AG09309 (cell line): ENCODE measurements at places on chromosomes 12 and 14.

DNA sequence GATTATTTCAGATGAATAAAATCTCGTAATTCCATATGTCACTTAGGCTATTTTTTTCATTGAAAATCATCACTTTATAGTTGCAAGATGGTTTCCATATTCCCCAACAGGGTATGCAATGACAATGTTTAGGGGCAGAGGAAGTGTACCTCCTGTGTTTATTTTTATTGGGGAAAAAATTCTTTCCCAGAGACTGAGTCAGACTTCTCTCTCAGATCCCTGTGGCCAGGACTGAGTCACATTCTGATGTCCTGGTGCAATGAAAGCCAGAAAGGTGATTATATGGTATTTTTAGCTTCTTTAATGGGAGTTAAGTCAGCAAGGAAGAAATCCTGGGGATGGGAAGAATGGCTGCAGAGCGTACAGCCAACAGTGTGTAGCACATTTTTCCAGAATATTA, 196.9 kb upstream of the ALG10 start:
- no peak for DNase-seq

DNA sequence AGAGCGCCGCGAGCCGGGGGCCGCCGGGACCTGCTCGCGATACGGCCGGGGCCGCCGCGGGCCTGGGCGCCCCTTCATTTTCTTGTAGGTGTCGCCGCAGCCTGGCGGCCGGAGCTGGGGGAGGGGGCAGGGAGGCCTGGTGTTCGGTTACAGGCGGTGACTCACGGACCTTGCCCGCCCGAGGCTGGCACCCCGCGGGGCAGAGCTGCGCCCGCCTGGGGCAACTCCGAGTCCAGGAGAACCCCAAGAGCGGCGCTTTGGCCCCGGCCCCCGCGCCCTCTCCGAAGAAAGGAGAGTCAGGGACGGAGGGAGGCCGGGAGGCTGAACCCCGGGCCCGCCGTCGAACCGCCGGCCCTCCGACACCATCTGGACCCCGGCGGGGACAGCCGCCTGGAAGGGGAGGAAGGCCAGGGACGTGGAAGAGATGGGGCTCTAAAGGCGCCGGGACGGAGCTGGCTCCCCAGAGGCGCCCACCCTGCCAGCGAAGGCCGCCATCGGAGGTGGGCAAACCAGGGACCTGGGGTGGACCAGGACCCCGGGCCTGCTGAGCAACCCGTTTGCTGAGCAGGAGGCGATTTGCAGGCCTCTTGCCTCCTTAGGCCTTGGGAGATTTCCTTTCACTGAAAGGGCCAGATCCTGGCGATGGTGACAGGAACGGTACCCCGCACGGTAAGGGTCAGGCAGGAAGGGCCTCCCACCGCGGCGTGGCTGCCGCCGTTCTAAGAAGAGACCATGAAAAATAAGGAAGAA, 843 bp upstream of the NUAK1 start:
- DNase-seq = no peak

DNA sequence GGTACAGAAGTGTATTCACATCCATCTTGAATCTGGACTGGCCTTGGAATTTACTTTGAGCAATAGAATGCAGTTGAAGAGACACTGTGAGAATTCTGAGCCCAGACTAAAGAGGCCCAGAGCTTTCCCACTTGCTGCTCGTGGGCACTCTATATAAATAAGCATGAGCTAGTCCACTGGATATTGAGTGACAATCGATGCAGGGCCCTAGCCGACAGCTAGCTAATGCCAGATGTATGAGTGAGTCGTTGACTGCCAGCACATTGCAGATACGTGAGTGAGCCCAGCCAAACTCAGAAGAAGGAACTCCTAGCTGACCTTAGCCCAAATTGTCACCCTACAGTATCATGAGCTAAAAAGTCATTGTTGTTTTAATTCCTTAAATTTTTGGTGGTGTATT, 24.9 kb downstream of the NAV3 start:
- no peak for DNase-seq

DNA sequence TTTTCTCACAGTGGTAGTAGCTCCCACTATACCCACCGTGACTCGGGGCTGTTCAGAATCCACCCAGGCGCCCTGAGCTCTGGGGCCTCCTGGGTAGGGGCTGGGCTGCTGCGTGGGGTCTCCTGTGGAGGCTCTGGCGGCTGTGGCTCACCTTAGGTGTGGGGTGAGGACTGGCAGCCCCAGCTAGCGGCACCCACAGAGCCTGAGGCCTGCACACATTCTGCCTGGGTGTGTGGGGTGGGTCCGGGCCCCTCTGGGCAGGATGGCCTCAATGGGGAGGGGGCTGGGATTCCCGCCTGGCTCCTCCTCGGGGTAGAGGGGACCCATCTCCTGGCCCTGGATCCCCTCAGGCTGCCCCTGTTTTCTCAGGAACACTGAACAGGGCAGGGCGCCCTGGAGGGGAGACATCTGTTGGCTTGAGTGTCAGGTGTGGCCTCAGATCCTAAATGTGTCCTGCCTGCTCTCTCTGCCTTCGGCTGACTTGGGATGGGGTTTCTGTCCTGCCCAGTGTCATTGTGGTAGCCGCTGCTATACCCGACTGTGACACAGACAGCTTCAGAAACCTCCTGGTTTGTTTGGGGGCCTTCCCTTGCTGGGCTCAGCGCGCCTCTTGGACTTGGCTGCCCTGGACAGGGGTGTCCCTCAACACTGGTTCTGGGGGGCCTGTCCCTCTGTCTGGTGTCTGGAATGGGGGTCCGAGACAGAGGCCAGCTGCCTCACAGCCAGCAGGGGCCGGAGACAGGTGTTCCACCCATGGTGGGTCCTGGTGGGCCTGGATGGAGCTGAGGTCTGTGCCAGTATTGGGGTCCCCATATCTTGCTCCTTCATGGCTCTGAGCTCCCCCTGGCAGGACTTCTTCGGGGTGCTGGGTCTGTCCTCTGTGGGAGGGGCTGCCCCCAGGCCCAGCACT, 354.9 kb downstream of the TMEM121 start:
- DNase-seq = no peak

- DNase-seq = no peak
These were observed 413.4 kb downstream of the BCAT1 start for GRCh38 chr12:24535334-24536069.

DNA sequence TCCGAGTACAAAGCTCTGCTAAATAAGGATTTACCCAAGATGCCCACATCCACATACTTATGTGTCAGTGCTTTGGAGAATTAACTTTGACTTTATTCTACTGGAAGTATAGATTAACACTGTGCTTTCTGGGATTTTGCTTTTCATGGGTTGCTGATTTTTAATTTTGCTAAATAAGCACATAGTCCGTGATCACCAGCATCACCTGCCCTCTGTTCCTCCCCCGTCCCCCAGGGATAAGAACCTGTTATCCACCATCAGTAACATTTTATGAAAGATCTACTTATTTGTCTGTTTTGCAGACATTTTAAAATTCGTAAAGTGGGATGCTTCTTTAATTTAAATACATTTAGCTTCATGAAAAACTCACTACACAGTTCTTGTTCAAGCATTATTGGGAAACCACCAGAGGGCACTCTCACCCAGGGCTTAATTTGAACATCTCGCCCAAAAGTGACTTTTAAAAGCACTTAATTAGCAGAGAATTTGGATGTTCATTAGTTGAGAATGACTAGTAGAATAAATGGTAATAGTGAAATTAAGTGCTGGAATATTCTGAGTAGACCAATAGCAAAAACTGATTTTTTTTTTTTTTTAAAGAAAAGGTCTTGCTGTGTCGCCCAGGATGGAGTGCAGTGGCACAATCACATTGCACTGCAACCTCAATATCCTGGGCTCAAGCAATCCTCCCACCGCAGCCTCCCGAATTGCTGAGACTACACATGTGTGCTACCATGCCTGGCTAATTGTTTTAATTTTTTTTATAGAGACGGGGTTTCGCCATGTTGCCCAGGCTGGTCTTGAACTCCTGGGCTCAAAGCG, 35.7 kb downstream of the MRPL42 start:
- DNase-seq = no peak

DNA sequence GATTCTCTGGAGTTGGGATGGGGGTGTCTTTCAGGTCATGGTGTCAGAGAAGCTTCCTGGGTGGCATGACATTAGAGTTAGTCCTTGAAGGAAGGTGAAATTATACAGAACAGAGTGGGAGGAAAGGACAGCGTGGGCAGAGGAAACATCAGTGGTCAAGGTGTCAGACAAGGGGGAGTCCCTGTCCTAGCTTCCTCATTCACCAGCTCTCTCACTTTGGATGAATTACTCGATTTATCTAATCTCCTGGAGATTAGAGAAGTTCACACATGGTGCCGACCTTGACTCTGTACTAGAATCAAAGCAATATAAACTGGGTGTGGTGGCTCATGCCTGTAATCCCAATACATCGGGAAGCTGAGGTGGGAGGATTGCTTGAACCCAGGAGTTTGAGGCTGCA, 492.9 kb downstream of the VRK1 start:
- no peak for DNase-seq

- no peak for DNase-seq
These were observed 8.1 kb upstream of the RNF34 start for GRCh38 chr12:121391619-121392324.

DNA sequence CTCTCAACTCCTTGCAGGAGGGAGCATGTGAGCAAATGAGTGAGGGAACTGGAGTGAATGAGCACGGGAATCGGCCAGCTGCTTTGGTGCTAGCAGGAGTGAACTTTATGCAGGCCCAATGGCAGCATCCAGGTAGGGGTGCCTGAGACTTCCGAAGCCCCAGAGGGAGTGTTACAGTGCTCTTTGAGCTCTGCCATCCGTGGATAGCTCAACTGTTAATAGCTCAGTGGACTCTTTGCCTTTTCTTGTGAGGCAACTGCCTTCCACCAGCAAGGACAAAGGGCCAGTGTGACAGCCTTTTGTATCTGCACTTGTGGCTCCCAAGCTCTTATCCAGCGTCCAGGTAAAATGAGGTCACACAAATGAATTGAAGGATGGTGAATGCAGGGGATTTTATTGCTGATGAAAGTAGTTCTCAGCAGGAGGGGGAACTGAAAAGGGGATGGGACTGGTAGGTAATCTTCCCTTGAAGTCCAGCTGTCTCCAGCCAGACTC, 12.9 kb downstream of the CREBL2 start:
- no peak for DNase-seq

- DNase-seq = no peak
These were observed 29.7 kb downstream of the KTN1 start for GRCh38 chr14:55609681-55610080.

GRCh38 chr14:66540038-66540437, 32.1 kb downstream of the GPHN start:
- no peak for DNase-seq

DNA sequence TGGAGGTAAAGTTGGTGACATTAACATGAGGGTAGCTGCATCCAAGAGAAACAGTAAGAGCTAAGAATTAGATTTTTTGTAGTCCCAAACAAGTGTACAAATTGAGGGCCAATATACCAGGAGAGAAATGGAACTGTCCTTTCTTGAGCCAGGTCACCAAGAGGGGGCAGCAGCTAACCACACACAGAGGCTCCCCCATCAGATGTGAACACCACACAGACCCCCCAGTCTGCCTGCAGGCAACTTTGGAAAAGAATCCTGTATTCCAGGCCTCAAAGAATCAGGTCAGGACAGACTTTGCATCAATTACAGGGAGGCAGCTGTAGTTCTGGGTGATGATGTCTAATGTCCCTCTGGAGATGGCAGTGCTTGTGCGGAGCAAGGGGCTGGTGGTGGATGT, 77.9 kb downstream of the SPTB start:
- DNase-seq = no peak

- no peak for DNase-seq
These were observed 1367.3 kb upstream of the FLRT2 start for GRCh38 chr14:84162633-84163032.

- DNase-seq = no peak
These were observed 118.6 kb downstream of the LMNTD1 start for GRCh38 chr12:25434515-25434914.

DNA sequence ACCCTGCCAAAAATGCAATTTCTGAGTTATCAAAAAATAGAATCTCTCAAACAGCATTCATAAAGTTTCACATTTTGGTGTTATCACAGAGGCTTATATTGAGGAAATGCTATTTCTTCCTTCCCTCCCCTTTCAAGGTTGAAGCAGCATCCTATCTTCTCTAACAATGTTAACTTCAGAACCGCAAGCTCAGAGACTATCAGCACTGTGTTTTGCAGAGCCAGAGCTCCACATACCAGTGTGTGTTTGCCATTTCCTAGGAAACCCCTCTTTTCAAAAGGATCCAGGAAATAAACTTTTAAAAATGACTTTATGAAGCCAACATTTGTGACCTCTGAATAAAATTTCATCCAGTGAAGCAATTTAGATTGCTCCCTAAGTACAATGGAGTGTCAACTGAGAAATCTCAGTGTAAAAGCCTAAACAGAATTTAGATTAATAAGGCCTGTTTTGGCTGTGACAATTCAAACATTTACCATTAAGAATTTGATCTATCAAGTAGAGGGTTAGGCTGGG, 332.6 kb downstream of the NOVA1 start:
- no peak for DNase-seq

- DNase-seq = no peak
These were observed 113.8 kb upstream of the CCDC175 start for GRCh38 chr14:59690426-59690825.

DNA sequence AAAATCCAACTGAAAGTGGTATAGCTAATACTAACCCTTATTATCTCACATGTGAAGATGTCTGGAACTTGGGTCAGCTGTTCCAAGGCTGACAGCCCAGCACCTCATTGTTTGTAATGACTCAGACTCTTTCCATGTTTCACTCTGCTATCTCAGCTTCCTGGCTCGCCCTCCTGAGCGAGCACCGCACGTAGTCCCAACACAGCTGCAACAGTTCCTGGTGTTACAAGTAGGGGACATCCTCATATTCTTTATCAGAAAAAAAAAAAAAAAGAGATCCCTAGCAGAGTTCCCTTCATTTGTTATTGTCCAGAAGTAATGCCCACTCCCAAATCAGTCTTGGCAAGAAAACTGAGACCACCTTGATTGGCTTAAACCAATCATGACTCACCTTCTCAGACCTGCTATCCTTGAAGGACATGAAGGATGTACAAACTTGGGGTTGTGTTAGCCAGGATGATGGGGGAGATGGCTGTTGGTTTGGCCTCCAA, 92.5 kb downstream of the ADCK1 start:
- no peak for DNase-seq
